WTC11 (cell line): ENCODE measurements at places on chromosomes 11 and 22. TPM values are rescaled to one million over a fixed set of nuclear protein-coding genes. Genes with fewer than 3 reads are reported as not detected.

Gene CSRP3
- total RNA-seq, result not detected in 3 replicates

Gene E2F8
- 8.5 to 10.7 TPM (median 10.4 TPM) in 3 replicates for total RNA-seq

DNA sequence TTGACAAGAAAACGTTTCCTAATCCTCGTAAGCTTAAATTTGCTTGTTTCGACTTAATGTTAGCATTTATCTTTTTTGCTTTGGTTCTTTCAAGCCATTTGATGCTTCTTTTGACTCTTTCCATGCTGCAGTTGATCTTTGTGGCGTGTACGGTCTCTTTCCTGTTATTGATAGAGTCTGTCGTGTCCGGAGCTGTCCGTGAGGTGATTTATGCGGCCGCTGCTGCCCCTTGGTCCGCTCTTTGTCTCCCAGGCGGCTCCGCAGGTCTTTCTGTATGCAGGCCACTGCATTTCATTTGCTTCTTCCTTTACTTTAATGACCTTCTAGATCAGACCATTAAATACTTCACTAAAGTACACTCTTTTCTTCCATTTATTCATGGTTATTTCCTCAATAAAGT lies 50.3 kb downstream of the TBC1D22A start:
- DNase-seq, result no peak

DNA sequence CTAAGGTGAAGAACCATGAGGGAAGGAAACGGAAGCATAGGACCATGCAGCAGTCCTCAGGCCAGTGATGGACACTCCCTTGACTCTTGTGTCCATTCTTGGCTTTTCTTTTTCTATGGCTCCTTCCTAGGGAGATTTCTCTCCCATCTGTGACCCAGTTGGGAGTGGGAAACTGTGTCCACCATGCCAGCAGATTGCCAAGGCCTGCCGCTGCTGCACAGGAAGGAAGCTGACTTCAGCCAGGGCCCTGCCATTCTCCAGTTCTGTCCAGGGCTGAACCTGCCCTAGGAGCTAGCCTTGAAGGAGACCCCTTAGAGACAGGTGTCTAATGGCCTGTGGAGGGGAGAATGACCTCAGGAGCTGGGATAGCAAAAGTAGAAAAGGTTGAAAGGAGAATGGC lies 17.4 kb downstream of the SSH3 start:
- DNase-seq, result no peak

DNA sequence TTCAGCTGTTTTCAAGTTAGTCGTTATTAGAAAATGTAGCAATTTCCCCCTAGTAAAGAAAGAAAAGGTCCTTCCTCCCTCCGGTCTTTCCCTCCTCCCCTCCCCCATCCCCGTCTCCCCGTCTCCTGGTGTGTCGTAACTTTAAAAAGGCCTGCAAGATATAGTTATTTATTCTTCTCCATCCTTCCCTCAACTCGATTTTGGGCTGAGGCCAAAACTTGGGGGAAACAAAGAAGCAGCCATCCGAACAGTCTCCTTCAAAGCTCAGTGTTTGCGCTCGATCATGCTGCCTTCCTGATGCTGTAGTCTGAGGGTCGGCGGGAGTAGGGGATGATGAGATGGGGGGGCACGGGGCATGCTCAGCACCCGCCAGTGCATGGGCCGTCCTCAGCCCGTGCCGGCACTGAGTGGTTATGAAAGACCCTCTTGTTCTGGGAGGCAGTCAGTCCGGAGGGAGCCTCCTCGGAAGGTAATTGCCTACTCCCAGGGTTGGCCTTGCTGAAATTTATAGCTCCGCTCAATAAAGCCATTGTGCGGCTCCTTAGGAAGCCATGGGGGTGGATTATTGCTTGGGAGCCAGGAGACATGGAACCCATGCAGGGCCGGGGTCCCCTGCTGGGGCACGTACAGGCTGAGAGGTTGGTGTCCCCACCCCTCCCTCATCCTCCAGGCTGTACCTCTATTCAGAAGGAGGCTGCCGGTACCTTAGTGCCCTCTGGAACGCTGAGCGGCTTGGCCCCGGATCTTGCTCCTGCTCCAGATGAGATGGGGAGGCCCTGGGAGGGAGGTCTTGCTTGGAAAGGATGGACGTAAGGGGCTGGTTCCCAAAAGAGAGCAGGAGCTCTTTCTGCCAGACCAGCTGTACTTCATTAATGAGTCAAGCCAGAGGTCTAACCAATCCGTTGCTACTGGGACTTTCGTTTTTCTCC lies 212.7 kb upstream of the CADM1 start:
- DNase-seq, result no peak

DNA sequence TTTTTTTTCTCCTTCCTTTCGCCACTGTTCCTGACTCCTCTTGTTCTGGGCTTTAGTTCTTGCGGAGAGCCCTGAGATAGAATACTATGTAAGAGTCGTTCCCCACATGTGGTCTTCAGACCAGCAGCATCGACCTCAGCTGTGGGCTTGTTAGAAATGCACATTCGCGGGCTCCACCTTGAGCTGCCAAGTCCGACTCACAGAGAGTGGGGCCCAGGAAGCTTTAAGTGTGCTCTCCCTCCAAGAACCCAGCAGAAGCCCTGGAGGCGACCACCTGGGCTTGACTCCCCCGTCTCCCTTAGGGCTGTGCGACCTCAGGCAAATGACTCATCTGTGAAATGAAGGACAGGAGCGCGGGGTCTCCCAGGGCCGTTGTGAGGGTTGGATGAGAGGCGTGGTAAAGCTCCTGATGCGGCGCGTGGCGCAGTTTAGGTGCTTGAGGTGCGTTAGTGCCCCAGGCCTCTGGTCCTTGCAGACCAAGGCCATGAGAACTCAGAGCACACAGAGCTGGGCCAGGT lies 18.8 kb downstream of the SAMM50 start:
- DNase-seq, result no peak

DNA sequence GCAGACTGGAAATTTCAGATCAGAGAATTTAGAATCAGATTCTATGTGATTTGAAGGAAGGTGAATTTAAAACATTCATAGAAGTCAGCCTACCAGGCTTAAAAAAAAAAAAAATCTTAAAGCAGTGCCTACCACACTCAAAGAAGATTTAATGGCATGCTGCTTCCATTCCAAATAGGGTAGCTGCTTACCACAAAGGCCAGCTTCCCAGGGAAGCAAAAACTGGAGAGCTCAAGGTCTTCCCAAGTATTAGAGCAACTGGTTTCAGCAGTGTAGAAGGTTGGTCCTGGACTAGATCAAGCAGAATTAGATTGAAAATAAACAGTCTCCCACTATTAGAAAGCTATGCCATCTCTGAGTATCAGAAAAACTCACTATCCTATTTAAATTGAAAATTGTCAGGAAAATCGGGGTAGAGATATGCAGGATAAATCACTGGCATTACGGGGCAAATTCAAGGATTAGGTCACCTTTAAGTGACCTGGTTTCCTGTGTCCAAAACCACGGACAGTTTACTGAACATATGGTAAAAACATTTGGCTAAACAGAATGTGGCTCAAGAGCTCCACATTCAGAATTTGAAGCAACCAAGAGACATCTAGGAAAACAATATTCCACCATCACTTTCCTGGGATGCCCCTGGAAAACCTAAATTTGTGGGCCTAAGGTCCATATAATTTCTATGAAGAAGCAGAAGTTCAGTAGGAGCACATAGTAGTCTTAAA lies 1.3 kb downstream of the C11orf42 start:
- DNase-seq, result no peak

- DNase-seq, result no peak
Measured at GRCh38 chr11:65436412-65437032, 13.9 kb downstream of the NEAT1 start.

DNA sequence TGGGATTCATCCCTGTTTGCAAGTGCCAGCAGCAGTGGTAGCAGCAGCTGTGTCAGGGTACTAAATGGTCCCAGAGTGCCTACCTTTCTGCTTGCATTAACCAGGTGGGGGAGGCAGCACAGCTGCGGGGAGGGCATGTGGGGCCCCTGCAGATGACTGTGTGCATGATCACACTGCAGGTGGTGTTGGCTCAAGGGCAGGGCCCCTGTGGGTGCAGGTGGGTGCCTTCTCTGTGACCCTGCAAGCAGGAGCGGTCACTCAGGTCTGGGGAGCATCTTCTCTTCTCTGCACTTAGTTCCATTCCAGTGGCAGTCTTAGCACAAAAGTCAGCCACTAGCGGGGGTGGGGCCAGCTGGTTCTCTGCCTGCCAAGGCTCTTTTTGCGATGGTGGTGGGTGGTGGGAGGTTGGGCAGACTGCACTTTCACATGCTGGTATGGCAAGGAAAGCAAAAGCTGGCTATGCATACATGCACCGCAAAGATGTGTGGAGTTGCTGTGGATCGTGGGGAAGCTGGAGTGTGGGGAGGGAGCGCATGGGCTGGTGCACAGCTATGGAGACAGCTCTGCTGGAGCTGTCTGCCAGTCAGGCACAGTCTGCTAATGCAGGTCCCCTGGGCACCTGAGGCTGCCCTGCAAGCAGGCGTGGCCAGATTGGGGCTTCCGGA lies 157.1 kb downstream of the DYNC2H1 start:
- no peak for DNase-seq
